ENCODE measurements at places on chromosomes 6 and 20.

- DNase-seq, result no peak
Observed at GRCh38 chr20:62787321-62787720, 9.0 kb upstream of the MRGBP start.

- no peak for DNase-seq
Observed at GRCh38 chr20:3981132-3981452, 34.3 kb downstream of the RNF24 start.

DNA sequence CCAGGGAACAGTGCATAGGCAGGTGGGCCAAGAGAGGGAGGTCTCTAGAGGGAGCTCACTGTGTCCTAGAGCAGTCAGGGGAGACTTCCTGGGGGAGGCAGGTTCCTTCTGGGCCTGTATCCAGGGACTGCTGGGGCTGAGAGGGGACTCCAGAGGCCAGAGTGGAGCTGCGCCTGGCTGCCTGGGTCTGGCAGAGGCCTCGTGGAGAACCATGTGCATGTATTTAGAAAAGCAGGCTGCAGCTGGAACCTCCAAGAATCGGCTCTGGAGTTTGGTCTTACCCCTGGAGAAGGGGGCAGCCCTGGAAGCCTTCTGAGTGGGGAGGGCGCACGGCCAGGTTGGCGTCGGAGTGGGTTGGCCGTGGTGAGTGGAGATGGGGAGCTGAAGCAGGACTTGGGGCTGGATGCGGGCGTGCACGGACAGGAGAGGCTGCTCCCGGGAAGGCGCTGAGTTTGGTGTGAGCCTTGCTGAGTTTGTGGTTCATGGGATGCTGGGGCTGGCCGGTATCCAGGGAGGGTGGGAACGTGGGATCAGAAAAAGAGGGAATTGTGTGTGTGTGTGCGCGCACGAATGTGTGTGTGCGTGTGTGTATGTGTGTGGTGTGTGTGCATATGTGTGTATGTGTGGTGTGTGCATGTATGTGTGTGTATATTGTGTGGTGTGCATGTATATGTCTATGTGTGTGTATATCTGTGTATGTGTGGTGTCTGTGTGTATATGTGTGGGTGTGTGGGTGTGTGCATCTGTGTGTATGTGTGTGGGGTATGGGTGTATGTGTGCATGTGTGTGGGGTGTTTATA is 10.8 kb downstream of the VSTM2L start:
- DNase-seq, result no peak

- DNase-seq, result no peak
Observed at GRCh38 chr6:90803956-90804355, 217.1 kb upstream of the MAP3K7 start.

GRCh38 chr6:85401186-85402021 is 48.5 kb upstream of the NT5E start:
- DNase-seq, result no peak

GRCh38 chr6:37473364-37474095 is 26.2 kb downstream of the CCDC167 start:
- no peak for DNase-seq

DNA sequence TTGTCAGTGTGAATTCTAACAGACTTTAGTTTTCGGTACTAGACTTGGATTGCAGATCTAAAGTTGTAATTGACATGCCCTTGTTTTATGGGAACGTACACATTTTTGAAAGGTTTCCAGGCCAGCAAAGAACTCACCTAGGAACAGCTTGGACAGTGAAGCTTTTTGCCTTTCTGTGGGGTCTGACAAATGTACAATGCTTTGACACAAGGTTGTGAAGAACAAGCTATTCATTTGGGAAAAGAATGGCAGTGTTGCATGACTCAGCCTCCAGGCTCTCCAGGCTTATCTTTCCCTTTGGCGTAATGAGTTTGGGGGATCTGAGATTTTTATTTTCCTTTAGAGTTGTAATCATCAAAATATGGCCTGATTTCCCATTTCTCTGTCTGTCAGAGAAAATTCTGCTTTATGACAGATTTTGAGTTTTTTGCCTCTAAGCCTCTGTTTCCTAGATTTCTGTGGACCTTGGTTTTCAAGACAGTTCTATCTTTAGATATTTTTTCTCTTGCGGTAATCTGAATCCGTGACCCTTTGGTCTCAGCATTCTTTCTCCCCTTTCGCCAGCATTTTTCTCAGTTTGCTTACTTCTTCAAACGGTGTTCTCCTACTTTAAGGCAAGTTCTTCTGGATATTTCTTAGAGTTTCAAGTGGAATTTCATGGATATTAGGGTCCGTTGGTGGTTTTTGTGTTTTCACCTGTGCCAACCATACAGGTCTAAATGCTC is 221.0 kb downstream of the ADGB start:
- DNase-seq, result no peak

- DNase-seq, result no peak
Observed at GRCh38 chr6:48817333-48818051, 645.6 kb downstream of the MMUT start.

DNA sequence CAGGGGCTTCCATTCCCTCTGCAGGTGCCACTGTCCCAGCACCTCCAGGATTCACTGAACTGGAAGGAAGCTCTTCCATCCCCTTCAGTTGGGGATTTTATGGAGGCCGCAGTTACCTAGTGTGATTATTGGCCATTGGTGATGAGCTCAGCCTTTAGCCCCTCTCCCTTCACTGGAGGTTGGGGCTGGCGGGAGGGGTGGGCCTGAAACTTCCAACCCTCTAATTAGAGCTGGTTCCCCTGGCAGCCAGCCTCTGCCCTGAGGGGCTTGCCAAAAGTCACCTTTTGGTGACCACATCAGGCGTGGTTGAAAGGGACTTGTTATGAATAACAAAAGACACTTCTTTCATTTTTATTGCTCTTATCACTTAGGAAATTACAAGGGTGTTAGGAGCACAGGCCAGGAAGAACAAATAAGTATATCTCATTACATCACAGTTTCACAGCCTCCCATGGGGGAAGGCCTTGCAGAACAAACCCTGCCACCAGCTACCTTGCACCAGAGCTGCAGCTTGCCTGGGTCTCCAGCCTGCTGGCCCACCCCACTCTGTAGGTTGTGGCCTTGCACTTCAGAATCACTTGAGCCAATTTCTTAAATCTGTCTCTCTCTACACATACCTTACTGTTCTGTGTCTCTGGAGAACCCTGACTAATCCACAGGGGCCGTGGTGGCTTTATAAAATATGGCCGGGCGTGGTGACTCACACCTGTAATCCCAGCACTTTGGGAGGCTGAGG is 5.0 kb downstream of the PYGB start:
- no peak for DNase-seq

DNA sequence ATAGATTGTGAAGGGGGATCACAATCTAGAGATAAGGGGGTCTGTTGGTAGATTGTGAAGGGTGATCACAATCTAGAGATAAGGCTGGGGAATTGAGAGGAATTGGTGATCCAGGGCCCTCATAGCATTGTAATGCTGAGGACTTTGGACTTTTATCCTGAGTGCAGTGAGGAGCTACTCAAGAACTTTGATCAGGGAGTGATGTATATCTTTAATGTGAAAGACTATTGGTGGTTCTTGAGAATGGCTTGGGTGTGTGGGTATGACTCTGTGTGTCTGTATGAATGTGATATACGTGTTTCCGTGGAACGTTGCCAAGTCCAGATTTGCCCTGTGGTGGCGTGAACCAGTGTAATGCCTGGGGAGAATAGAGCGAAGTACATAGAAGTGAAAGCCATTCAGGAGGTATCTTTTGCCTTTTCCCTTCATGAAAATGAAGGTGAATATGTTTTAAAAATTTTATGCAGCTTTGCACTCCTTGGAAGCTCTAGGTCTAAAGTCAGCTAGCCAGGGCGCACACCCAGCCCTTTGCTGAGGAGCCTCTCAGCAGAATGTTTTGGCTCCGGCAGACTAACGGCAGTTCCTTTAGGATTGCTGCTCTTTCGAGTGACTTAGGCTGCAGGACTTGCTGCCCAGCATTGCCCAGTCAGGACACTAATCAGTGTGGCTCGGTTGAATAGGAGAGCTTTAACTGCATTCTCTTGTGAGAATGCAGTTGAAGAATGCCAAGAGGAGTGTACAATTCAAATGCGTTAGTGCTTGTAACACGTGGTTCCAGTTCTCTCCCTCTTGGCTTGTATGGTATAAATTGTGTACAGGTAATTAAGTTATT is 3.5 kb downstream of the ZFAND3 start:
- DNase-seq, result no peak

- DNase-seq, result no peak
Observed at GRCh38 chr6:163260911-163261310, 153.6 kb upstream of the QKI start.
